Stimulated activated CD8-positive, alpha-beta memory T cell treated with anti-CD3 and anti-CD28 coated beads, Interleukin-15, amount 100 ng/mL, for 4 hours (primary cell): ENCODE measurements at places on chromosomes 7 and 10.

GRCh38 chr10:69662901-69663300 is 32.9 kb downstream of the FAM241B start:
- DNase-seq: no peak

- DNase-seq: no peak
Measured at GRCh38 chr10:17203416-17203815, 1.9 kb upstream of the TRDMT1 start.

DNA sequence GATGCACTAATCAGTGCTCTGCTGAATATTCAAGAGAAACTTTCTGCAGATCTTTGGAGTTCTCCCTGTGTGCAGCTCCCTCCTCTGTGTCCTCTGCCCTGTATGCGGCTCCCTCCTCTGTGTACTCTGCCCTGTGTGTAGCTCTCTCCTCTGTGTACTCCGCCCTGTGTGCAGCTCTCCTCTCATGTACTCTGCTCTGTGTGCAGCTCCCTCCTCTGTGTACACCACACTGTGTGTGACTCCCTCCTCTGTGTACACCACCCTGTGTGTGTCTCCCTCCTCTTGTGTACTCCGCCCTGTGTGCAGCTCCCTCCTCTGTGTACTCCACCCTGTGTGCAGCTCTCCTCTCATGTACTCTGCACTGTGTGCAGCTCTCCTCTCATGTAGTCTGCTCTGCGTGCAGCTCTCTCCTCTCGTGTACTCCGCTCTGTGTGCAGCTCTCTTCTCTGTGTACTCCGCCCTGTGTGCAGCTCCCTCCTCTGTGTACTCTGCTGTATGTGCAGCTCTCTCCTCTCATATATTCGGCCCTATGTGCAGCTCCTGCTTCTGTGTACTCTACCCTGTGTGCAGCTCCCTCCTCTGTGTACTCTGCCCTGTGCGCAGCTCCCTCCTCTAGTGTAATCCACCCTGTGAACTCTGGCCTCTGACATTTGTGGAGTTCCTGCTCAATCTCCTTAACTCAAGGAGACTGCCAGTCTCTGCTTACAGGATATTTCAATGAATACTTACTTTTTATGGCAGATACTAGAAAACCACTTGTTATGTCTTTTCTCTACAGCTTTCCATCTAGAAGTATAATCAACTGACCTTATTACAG is 280.4 kb downstream of the GLRX3 start:
- DNase-seq: no peak

DNA sequence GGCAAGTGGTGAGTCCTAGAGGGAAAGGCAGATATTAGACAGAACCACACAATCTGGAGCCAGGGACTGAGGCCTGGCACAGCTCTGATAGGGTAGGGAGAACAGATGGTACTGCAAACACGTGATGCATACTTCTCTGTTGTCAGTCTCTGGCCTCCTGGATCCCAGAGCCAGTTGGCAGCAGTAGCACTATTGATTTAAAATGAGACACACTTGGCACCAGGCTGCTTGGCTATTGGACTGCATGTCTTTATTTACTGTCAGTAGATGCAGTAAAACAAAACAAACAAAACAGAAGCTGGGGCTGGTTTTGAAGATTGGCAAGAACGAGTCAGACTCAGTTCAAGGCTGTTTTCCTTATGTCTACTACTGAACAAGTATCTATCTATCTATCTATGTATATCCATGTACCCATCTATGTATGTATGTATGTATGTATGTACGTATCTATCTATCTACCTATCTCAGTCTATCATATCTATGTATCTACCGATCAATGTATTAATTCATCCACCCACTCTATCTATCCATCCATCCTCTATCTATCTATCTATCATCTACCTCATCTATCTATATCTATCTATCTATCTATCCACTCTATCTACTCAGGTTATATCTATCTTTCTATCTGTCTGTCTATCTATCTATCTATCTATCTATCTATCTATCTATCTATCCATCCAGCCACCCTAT is 23.4 kb upstream of the MGAM2 start:
- DNase-seq: no peak

DNA sequence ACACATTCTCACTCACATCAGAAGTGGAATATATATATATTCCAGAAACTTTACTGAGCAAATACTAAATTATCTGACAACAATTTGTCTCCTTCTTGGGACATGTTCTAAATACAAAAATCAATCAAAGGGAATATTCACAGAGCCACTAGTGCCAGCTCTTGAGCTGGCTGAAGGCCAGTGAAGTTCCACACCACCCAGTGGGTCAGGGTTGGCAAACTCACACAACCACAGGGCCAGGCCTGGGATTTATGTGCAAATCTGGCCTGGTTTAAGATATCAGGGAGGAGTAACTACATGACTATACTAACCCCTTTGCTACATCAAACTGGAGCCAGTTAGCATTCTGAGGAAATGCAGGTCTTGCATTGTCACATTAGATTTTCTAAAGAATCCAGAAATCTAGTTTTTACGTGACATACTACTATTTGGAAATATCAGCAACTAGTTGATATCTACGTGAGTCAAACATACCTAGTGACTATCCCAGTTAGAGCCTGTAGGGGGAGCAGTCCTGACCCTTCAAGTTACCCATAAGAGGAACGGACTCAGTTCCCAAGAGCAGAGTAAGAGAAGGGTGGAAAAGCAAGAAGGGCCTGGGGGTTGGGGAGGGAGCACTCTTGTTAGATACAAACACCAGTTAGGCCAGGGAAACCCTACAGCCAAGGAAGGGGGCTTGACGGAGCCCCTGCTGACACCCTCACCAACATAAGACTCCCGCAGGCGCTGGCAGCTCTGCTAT is 600.4 kb downstream of the KCNMA1 start:
- DNase-seq: no peak

GRCh38 chr7:50838675-50839377 is 56.1 kb upstream of the GRB10 start:
- no peak for DNase-seq

DNA sequence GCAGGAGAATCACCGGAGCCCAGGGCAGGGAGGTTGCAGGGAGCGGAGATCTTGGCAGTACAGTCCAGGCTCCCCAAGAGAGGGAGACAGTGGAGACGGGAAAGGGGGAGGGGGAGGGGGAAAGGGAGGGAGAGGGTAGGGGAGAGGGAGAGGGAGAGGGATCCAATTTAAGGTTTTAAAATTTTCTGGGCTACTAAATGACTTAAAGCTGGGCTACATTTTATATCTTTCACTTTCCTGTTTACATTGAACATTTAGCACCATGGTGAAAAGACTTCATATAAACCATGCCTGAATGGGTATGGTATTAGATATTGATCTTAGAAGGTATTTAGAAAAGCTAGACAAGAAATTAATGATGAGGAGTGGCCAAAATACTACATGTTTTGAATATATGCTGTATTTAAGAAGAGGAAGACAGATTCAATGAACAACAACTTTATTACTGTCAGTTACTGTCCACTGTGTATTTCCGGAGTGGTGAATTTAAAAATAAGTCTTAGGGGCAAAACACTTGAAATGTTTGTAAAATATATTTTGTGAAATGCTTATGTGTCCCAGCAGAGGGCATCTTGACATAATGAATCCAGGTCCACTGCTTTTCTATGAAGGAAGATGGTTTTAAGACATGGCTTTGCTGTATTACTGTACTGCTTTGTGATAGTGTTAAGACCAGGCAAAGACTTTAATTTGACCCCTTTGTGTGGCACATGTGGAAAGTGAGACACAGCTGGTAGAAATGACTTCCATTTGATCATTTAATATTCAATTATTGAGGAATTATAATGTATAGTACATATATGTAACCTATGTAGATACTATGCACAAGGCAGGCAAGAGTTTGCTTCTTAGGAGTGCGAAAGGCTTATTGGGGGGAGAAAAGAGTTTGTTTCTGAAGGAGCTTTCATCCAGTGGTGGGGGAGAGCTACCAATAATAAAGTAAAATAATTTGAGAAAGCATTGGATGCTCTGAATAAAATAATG is 52.8 kb downstream of the NRF1 start:
- no peak for DNase-seq

GRCh38 chr10:132248455-132249225 is 59.1 kb downstream of the STK32C start:
- peak; percentile 41 for DNase-seq

- no peak for DNase-seq
Measured at GRCh38 chr7:55140221-55140940, 121.6 kb downstream of the EGFR start.

DNA sequence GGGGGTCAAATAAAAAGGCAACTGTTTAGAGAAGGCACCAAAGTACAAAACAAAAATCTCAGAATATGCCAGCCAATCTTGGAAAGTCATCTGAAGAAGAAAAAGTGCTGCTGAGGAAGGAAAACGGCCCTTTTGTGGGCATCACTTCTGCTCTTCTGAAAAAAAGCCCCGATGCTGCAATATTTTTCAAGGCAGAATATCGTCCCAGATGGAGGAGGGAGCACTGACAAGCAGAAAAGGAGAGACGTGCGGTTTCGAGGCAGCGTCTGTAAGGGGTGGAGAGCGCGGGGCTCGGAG is 959 bp upstream of the ATRNL1 start:
- DNase-seq: no peak

DNA sequence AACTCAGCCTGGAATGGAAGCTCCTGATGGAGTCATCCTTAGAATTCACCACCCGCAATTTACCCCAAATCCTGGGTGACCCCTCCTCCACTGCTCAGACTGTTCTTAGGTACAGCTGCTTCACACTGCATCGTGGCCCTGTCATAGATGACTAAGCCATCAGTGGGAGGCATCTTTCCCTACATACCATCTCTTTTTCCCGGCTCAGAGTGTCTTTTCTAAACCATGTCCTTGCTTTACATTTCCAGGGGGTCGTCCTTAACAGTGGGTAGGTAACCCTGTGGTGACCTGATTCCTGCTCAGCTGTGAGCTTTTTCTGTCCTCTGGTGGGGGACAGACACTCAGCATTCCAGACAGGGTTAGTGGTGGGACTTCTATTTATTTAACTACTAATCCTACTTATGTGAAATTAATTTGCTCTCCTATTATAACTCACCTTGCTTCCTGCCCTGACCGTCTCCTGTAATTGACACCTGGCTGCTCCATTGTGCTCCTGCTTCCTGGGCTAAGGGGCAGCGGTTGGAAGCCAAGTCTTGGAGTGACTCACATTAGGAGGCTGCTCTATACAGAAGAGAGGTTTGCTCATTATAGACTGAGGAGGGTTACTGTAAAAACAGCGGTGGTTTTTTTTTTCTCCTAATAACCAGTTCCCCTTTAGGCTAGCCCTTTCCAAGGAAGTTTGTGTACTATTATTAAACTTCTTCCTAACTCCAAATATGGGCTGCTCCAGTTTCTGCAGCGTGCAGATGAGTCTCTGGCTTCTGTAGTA is 40.6 kb downstream of the PYROXD2 start:
- no peak for DNase-seq

DNA sequence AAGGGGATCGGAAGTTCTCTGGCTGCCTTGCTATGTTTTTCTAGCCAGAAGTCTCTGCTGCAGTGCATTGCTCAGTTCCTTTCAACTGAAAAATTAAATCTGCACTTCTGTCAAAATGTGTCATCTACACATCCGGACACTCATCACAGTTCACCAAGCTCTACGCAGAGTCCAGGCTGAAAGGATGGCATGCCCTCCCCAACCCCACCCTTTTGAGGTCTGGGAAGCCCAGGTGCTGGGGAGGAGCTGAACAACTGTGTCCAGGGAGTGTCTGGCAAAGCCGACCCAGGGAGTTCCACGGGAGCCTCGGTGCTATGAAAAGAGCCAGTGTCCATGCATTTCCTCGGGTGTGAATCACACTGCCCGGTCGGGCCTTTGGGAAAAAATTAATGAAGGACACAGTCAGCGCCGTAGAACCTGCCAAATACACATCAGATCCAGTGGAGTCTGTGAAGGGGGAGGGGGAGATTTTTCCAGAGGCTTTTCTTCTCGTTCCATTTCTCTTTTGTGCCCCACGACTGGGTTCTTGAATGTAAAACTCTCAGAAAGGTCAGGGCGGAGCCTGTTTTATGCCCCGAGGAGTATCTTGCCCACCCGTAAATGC is 757 bp upstream of the PALS2 start:
- no peak for DNase-seq

- no peak for DNase-seq
Measured at GRCh38 chr7:31126976-31127375, 74.9 kb downstream of the ADCYAP1R1 start.

GRCh38 chr7:100493476-100494264 is 9.9 kb downstream of the NYAP1 start:
- DNase-seq: no peak
